NCI-H526 (cell line): ENCODE measurements at places on chromosomes 4 and X.
A peak's percentile ranks its signal among the peaks of the same experiment; 100 is the strongest.

- no peak for DNase-seq
These were observed 1.2 kb downstream of the BCOR start for GRCh38 chrX:40096395-40097091.

DNA sequence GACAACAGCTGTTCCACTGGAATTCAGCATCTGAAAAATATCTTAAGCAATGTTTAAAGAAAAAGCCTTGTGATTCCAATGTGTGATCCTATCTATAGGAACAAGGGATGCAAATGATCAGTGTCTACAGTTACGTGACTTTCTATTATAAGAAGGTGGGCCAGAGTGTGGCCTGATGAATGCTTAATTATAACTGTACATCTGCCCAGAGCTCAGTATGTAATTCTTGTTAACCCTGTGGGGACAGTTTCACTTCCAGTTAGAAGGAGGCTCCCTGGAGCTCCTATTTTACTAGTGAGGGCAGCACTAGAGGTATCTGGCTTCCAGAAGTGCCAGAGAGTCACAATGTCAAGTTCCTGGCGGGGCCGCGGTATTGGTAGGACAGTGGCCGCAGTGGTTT, 288.5 kb downstream of the USP46 start:
- no peak for DNase-seq

GRCh38 chr4:128384765-128385598, 97.4 kb upstream of the PGRMC2 start:
- no peak for DNase-seq

GRCh38 chr4:189547559-189547958, 393.1 kb upstream of the FRG1 start:
- DNase-seq: no peak

- no peak for DNase-seq
These were observed 36.0 kb upstream of the CCNG2 start for GRCh38 chr4:77120886-77121508.

GRCh38 chr4:122967231-122967630, 44.8 kb upstream of the NUDT6 start:
- no peak for DNase-seq

GRCh38 chr4:148857239-148857972, 415.2 kb upstream of the NR3C2 start:
- no peak for DNase-seq

GRCh38 chrX:110143454-110144210, 140.7 kb downstream of the TMEM164 start:
- DNase-seq: no peak

DNA sequence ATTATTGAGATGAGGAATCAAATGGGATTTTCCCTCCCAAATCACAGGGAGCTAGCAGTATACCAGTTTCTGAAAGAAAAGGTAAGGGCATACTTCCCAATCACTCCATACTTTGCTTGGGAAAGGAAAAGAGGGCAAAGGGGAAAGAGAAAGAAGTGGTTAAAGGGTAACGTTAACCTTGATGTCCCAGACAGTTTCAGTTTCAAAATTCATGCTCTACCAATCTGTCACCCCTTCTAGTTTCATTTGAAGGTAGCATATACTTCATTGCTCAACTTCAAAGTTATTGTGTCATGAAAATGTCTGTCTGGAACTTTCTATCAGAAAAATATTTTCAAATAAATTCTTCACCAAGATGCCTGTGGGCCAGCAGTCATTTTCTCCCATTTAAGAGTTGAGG, 16.0 kb downstream of the TNMD start:
- DNase-seq: no peak

DNA sequence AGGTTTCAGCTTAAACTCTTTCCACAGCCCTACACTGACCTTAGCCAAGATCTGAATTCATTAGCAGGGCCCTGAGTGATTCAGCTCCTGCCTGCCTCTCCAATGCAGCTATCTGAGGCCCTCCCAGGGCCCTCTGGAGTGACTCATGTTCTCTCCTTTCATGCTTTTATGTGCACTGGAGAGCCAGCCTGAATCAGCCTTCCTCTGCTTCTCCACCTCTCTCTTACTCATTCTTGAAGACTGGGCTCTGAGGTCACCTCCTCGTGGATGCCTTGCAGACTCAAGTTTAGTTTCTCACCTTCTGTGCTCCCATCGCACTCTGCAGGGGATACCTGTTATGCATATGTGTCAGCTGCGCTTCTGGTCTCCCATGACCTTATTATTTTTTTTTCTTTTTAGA, 3.1 kb upstream of the OCIAD2 start:
- no peak for DNase-seq

GRCh38 chr4:48033825-48034413, 17.3 kb downstream of the NIPAL1 start:
- no peak for DNase-seq

DNA sequence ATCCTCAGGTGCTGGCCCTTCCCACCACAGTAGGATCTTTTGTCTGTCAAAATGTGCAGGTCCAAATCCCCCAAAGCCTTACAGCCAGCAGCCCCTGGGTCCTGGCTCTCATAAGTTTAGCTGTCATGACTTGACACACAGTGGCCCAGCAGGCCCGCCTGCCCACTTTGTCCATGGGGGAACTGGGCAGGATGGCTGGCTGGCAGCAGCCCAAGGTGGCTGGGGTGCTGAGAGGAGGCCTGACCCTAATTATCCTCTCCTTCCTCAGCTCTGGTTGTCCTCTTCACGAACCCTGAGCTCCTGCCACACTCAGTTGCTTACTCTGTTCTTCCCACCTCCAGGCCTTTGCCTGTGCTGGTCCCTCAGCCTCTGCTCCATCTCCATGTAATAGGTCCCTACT, 46.4 kb upstream of the PJA1 start:
- no peak for DNase-seq

DNA sequence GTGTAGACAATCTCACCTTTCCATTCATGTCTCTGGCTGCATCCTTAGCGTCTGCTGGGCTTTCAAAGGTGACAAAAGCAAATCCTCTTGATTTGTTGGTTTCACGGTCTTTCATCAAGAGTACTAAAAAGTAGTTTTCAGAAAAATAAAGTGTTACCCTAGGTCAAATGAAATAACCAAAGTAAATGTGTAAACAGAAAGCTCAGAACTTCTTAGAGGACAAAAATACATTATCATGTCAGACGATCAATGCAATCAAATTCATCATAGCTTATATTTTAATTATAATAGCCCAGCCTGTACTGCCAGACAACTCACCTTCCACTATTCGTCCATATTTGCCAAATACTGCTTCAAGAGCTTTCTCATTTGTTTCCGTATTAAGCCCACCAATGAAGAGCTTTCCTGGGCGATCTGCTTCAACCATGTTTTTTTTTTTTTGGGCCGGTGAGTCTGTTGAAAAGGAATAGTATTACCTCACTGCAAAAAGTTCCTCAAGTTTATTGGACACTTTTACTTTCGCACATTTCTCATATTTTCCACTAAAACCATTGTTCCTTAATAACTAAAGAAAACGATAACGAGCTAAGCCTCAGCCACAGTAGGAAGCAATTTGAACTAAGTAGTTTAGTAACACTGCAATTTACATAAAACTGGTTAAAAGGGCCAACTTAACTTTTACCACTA, 1.4 kb downstream of the RBMX start:
- no peak for DNase-seq

DNA sequence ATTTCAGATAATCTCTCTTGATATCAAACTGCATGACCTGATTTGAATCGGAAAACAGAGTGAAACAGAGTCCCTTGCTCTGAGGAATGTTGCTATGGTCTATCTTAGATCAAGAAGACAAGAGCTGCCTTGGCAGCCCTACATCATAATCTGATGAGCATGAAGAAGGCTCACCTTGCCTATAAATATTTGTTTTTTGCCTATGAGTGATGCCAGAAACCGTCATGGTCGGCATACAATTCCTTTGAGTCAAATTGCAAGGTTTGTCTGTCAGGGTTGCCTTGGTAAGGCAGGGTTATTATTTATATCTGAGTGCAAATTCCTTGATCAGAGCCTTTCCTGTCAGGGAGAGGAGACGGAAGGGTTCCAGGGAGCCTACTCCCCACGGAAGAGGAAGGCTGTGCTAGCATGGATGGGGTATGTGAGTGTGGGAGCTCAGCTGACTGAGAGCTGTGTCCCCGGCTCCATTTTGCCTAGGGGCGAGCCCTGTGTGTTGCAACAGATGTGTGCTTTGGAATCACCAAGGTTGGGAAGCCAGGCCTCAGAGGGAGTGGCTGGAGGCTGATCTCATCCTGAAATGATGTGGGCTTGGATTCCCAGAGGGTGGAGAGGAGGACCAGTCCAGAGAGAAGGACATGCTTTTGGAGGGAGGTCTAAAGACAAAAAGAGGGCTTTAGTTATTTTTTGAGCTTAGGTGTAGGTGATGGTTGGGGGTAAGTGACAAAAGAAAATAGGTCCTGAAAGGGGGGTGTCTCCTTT, 43.6 kb downstream of the RTL9 start:
- DNase-seq: no peak

DNA sequence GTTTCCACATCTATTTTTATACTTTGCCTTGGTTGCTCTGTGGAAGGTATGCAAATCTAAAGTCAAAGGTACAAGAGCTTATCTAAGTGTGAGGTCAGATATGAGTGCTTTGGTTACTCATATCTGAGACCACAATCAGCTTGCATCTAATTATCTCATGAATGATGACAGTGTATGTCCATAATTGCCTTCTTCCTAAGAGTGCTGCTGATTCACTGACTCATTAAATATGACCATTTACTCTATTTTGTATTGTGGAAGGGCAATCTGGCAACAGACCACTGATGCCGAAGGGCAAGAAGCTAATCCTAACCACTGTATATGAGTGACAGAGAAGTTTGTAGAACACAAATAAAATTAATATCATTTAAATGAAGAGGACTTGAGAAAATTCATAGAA, 1190.2 kb upstream of the AGA start:
- DNase-seq: peak; percentile 37

- no peak for DNase-seq
These were observed 12.8 kb downstream of the AFF1 start for GRCh38 chr4:86947501-86948120.

- DNase-seq: no peak
These were observed 9.2 kb upstream of the ABLIM2 start for GRCh38 chr4:8167815-8168214.

GRCh38 chr4:177740563-177740962, 298.3 kb upstream of the AGA start:
- no peak for DNase-seq

GRCh38 chrX:54066841-54067240, 22.6 kb upstream of the PHF8 start:
- no peak for DNase-seq

- peak; percentile 34 for DNase-seq
These were observed 11.9 kb downstream of the BMX start for GRCh38 chrX:15512401-15512965.

- no peak for DNase-seq
These were observed 597.7 kb downstream of the MID1IP1 start for GRCh38 chrX:39398963-39399261.

DNA sequence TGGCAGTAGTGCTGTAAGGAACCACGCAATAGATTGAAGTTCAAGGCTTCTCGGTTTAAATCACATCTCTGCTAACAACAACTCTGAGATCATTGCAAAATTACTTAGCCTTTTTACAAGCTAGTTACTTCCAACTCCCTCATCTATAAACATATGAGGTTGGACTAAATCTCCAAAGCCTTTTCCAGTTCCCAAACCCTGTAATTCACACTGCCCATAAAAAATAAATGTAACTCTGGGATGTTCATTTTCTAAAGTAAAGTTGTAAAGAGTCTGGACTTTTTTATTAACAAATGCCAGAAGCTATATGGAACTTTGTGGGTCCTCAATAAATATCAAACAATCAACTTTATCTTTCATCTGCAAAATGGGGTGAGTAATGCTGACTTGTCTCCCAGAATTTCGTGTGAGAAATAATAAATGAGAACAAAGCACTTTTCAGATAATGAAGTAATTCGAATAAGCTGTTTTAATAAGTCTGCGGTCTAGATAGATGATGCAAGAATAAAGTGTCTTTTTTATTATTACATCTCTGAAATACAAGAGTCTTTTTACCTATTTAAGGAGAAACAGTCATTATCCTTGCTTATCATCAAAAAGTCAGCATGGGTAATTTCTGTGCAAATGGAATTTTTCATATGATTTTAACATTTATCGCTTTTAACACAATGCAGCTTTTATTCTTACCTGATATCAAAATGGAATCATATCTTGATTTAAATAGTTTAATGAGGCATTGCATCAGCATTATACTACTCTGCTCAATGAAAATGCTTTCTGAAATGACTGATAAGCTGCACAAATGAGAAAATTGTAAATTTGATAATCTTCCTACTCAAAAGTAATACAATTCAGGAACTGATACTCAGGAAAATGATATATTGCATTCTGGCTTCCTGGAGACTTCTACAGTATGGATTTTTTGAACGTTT, 252.6 kb downstream of the BANK1 start:
- no peak for DNase-seq

- no peak for DNase-seq
These were observed 12.5 kb downstream of the RELL1 start for GRCh38 chr4:37673538-37674192.

- DNase-seq: no peak
These were observed 373 bp upstream of the SMIM43 start for GRCh38 chr4:121765368-121765705.

GRCh38 chr4:4507923-4508322, 33.9 kb downstream of the STX18 start:
- DNase-seq: peak; percentile 6

DNA sequence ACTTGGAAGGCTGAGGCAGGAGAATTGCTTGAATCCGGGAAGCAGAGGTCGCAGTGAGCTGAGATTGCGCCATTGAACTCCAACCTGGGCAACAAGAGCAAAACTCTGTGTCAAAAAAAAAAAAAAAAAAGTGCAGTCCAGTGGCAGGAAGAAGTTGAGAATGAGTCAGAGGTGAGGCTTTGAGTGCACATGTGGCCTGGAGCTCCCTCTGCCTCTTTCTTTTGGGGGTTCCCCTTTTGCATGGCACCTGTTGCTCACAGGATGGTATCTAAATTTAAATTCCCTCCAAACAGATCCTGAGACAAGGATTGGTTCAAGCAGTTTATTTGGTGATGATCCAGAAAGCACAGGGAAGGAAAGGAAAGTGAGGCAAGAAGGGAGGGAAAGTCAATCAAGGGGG, 151.4 kb upstream of the STX18 start:
- DNase-seq: no peak

DNA sequence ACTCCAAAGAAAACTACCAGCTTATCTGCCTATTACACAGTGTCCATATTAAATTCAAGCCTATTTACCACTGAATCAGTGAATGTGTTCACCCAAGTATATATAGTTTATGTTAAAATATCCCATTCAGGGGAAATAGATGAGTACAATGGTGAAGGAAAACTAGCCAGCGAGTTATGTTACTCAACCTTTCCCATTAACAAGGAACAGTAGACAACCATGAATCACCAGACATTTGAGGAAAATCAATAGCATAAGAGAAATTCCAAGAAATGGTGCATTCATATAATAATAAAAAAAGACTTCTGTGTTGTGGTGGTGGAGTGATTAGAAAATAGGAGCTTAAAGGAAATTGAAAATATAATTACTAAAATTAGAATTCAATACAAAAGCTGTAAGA, 21.3 kb downstream of the IQCM start:
- DNase-seq: no peak
